T-helper 17 cell (primary cell): ENCODE measurements at places on chromosomes 5 and 9.

GRCh38 chr9:70256123-70256551, 2.6 kb upstream of the SMC5 start:
- DNase-seq, result no peak

GRCh38 chr5:64506567-64507263, 900 bp downstream of the RGS7BP start:
- no peak for DNase-seq

DNA sequence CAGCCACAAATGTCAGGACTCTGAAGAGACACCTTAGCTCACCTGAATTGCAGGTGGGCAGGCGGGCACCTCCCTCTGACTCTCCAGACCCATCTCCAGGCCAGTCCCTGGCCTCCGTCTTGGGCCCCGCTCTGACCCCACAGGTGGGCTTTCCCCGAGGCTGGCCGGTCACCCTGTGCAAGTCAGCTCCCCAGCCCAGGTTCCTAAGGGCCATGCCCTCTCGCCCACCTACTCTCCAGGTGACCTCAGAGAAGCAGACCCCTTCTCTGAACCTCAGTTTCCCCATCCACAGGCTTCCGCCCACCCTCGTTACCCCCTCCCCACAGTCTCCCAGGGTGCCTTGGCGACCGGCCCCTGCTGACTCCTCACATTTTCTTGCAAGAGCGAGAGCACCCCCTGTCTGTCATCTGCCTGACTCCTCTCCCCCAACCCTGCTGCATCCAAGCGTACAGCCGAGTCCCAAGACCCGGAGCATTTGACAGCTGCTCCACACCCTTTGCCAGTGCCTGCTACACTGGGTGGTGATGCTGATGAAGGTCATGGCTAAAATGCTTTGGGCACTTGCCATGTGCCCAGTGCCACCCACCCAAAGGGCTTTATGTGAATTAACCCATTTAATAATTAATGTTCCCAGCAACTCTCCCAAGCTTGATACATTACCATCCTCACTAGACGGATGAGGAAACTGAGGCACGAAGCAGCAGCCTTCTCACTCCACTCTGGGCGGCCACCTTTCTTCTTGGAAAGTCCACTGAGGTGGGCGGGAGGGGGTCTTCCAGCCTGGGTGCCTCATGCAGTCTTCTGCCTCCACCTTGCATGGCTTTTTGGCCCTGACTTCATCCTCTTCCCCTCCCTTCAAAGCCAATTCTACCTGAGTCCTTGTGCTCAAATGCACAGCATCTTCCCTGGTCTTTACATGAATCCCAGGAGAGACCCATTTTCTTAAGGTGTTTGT, 51.1 kb upstream of the ORM1 start:
- DNase-seq, result no peak

GRCh38 chr5:16616536-16617273, at the start of gene RETREG1:
RETREG1 (minus strand) TSS chr5:16616997; CDS start chr5:16616971, 26 bp downstream.
- DNase-seq, result peak; percentile 86

DNA sequence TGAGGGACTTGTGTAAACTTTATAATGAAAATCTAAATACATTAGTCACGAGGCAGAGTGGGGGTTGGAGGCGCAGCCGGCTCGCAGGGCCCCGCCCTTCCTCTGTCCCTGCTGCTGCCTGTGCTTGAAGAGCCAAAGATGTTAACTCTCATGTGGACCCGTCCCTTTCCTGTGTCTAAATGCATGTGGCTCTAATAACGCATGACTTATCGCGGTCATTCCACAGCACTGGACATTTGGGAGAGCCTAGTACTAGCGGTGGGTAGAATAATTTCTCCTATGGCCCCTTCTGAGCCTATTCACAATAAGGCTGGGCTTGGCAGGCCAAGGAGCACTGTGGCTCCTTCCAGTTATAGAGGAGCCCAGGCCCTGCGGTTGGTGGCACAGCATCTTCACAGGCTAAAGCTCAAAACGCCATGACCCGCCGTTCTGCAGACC, 82.3 kb upstream of the SIMC1 start:
- DNase-seq, result no peak
